ENCODE measurements at places on chromosomes 13 and 19.

DNA sequence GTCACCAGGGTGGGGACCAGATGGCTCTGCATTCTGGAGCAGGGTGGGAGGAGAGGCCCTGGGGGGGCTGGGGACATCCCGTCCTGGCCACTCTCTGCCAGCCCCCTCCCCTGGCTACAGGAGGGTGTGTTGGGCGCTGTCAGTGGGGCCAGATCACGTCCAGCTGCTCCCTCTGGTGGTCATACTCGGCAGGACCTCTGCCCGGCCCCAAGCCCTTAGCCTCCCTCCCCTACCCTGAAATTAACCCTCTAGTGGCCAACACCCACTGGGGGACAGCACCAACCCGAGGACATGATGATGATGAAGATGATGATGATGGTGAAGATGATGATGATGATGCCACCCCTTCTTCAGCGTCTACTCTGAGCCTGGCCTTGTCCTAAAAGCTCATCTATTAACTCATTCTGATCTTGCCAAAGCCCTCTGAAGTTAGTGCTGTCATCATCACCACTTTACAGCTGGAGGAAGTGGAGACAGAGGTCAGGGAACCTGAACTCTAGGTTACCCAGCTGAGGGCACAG lies 590 bp upstream of the LGI4 start:
- peak; percentile 60 for DNase-seq

DNA sequence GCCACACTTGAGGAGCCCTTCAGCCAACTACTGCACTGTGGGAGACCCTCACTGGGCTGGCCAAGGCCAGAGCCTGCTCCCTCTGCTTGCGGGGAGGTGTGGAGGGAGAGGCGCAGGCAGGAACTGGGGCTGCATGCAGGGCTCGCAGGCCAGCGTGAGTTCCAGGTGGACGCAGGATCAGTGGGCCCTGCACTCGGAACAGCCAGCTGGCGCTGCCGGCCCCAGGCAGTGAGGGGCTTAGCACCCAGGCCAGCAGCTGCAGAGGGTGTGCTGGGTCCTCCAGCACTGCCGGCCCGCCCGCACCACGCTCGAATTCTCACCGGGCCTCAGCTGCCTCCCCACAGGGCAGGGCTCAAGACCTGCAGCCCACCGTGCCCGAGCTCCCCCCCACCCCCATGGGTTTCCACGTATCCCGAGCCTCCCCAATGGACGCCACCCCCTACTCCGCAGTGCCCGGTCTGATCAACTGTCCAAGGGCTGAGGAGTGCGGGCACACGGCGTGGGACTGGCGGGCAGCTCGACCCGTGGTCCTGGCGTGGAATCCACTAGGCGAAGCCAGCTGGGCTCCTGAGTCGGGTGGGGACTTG lies 1293.8 kb upstream of the PCDH9 start:
- DNase-seq, result no peak

- no peak for DNase-seq
Measured at GRCh38 chr13:29567411-29567810, 28.1 kb downstream of the SLC7A1 start.

- DNase-seq, result no peak
Measured at GRCh38 chr13:110354715-110355473, 47.8 kb downstream of the COL4A2 start.

DNA sequence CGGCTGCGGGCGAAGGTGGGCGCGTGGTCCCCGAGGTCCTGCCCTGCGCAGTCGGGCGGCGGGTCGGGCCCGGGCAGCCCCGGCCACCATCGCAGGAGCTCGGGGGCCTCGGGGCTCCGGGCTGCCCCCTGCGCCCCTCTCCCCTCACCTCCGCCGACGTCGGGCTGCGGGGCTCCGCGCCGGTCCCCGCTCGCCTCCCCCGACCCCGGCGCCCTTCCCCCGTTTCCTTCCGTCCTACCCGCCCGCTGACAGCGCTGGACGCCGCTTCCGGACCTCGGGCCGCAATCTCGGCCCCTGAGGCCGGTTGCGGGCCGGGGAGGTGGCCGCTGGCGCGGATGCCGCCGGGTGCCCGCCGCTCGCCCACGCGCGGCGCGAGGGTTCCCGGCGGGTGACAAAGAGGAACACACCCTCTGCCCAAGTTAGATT lies 720 bp downstream of the FARP1 start:
- DNase-seq, result no peak

Measured in CD4-positive, alpha-beta T cell treated with Interleukin-15 for 4 hours (primary cell).